ENCODE measurements at places on chromosomes 6 and 20.

DNA sequence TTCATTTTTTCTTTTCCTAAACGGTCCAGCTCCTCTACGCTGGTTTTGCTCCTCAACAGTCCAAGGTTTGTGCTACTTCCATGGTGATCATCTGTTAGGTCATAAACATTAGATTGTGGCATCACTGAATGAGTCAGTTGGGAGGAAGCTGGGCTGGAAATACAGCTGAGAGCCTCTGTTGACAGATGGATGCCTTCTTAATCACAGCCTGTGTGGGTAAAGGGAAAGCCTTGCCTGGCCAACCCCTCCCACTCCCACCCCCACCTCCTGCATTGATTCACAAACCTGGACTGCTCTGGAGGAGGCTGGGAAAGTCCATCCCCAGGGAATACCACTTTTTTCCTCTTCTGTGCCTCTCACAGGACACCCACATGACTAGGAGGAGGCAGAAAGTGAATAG is 180.6 kb upstream of the CCN2 start:
- no peak for DNase-seq

DNA sequence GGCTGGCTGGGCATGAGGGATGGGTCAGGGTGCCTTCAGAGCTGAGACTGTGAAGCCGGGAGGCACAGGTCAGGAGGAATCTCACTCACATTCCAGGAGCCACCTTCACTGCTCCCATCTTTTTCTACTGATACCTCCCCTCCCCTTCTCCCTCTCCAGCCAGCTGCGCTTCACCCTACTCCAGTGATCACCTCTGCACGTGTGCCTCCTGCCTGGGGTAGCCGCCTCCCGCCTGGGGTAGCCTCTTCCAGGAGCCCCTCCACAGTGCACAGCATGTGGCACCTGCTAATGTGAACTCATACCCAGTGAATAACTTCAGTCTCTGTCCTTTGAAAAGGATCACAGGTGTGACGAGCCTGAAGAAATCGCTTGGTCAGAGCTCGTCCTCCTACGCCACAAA is 232.6 kb downstream of the TMEM242 start:
- DNase-seq = no peak

GRCh38 chr6:39425346-39426072 is 103.0 kb upstream of the KCNK16 start:
- no peak for DNase-seq

DNA sequence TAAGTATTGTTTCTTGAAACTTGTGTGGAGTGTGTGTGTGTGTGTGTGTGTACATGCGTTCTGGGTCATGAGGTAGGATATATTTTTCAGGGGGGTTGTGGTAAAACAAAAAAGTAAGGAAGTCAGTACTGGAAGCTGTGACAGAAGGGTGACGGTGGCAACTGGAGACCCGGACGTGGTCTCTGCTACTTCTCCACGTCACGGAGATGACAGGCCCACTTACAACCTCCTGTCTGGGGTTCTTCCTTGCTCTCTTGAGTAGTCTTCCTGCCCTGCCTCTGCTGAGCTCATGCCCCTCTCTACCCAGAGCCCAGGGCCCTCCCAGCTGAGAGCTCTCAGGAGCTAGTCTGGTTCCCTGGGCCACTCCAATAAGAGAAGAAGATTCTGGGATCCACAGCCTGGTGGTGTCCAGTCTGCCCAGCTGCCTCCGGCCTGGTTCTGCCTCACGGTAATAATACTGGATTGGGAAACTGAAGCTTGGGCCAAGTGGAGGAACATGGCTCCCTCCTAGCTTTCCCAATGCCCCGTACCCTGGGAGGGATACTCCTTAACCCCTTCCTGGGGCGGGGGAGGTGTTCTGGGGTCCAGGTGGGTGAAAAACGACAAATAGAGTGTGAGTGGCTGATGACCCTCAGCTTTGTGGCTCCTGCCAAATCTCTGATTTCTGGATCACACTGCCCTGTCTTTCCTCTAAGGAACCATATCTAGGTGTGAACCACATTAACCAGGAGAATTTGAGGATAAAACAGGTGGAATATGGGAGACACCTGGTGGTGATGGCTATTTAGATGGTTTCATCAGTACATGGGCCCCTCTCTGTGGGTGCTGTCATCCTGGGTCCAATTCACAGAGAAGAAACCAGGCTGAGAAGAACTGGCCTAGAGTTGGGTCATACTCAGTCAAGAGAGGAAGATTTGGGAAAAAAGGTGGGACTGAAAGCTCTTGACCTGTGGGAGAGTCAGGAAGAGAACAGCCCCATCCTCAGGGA is 27.2 kb downstream of the VEGFA start:
- no peak for DNase-seq

DNA sequence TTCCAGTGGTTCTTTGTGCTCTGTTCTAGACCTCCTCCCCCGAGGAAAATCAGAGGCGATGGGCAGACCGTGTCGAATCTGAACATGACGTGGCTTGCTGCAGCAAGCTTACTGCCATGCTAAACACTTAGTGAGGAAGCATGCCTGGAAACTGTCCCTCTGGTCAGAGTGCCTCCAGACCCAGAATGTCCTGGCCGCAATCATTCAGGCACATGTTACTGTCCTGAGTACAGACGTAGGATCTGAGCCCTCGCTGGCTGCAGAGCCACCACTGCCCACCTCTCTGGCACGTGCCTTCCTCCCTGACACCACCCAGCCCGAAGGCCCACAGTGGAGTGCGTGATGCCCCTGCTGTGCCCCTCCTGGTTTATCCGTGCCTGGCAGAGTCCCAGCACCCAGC is 163.6 kb downstream of the SYNDIG1 start:
- DNase-seq = no peak

- no peak for DNase-seq
Observed at GRCh38 chr6:143063631-143064030, 2.9 kb downstream of the AIG1 start.

GRCh38 chr20:57025666-57026224 is 240.7 kb downstream of the BMP7 start:
- DNase-seq = no peak

DNA sequence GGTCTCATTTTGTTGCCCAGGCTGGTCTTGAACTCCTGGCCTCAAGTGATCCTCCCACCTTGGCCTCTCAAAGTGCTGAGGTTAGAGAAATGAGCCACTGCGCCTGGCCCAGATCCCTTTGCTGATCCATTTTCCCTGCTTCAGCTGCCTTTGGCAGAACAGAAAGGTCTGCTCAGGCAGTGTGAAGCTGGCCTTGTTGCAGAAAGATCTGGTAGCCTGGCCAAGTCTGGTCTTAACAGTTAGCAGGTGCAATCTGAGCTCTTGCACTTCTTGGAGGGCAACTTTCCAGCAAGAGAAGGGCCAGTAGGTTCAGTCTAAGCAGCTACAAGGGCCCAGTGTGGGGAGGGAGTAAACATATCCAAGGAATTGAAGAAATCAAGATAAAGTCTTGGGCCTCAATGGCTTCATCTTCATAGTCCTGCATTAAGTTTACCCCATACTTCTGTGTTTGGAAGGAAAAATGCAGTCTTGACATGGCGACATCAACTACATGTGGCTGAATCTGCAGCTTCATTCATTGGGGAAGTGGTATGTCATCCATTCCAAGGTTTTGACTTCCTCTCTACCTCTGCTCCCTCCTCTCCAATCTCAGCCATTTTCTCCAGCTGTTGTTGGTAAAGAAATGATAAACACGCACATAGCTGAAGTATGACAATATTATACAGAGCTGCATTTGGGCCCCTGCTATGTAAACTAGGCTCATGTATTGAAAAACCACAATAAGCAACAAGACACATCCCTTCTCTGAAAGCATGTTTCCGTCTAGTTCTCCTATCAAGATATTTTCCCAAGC is 39.0 kb upstream of the NEDD9 start:
- no peak for DNase-seq

DNA sequence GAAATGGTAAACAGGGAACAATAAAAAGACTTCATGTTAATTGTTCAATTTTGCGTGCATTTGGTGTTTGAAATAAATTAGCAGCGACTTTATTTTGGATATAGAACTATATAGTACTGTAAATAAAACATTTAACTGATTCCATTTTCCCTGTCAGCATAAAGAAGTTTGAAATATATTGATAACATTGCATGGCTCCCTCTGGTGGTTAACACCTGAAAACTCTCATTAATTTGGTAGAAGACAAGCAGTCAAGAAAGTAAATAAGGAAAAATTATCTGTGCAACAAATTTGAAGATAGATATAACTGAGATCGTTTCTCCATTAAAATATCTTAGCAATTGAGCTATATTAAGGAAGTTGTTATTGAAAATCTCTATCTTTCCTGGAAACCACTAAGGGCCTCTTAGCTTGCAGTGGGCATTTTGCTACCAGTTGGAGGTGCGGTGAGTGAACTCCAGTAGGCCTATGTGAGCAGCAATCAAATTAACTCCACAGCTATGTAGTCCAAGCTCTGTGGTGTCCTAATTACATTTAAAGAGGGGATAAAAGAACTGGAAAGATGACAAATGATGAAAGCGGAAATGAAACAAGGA is 435.7 kb upstream of the FKBP1C start:
- DNase-seq = peak; percentile 6

DNA sequence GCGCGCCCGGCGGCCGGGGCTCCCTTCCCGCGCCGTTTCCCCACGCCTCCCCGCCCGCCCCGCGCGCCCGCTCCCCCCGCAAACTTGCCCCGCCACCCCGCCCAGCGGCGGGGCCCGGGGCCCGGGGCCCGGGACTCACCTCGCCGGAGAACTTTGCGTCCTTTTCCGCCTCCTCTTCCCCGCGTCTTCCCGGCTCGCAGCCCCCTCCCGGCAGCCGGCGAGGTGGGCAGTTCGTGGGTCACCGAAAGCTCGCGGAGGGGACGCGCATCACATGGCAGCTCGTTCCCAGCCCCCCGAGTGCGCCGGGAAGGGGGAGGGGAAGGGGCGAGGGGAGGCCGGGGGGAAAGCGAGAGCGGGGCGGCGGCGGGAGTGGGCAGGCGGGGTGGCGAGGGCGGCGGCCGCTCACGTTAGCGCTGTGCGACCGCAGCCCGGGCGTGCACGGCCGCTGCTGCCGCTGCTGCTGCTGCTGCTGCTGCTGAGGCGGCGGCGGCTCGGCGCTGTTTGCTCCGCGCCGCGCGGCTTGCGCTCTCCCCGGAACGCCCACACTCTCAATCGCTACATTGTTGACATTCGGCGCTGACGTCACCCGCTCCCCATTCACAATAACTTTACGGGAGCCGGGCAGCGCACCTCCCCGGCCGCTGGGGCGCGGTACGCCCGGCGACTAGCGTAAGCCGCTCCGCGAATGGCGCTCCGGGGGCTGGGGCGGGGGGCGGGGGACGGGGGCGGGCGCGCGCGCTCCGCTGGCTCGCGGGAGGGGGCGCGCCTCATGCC is at the start of gene BACH2:
Gene BACH2, minus strand, starts transcription at position 503 of the 774 bp plus-strand sequence. CDS start 287,999 bp downstream, outside the sequence.
- DNase-seq = peak; percentile 95

- DNase-seq = no peak
Observed at GRCh38 chr20:41222703-41223102, 85.4 kb downstream of the PLCG1 start.

DNA sequence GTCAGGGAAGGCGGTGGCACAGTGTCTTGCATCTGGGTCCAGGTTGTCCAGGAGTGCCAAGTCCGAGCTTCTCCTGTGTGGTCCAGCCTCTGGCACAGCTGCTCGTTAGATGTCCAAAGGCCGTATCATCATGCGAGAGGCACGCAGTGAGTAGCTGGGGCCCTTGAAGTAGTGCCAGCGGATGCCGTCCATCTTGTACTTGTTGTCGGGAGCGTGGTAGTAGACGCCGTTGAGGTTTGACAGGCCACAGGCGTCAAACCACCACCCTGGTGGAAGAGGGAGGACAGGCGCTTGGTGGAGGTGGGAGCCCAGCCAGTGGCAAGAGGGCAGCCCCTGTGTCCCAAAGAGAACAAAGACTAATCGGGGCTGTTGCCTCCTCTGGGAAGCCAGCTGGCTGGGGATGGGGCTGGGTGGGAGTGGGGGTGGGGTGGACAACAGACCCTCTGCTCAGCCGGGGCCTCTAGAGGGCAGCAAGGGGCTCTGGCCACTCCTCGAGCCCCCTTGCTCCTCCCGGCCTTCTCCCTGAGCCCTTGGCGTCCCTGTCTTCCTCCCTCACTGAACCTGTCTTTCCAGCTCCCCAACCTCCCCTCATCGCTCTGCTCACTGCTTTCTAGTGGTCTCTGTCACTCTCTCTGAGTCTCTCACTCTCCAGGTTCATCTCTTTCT is 39.5 kb downstream of the FAM110A start:
- no peak for DNase-seq

GRCh38 chr6:89792881-89793280 is 26.7 kb downstream of the MDN1 start:
- no peak for DNase-seq

GRCh38 chr6:81636930-81637568 is 115.4 kb downstream of the TENT5A start:
- DNase-seq = no peak

DNA sequence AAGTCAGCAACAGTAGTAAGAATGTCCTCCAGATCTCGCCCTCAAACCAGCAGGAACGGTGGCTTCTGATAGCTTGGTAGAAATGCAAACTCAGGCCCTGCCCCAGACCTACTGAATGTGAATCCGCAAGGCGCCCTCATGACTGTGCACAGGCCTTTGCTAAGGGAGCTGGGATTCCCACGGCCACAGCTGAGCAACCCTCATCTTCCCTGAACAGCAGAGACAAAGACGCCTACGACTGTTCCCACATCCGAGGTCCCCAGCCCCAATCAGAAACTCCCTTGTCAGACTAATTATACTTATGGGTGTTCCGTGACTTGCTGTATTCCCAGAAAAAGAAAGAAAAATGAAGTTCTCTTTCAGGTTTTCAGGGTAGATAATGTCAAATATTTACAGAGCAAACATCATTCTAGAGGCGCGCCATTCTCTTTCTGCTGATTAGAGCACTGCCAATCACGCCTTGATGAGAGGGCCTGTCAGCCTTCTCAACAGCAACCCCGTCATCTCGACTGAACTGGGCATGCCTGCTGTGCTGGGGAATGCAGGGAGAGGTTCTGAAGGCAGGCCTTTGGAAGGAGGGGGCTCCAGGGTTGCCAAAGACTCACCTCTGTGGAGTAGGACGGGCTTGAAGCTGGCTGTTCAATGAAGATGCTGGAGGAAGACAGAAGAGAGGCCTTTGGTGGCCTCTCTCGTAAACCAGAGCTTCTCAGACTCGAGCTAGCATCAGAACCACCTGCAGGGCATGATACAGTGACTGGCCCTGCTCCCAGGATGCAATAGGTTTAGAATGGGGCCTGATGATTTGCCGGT is 79.9 kb downstream of the ZNF217 start:
- no peak for DNase-seq

- no peak for DNase-seq
Observed at GRCh38 chr6:46044881-46045617, 29.4 kb upstream of the CLIC5 start.

DNA sequence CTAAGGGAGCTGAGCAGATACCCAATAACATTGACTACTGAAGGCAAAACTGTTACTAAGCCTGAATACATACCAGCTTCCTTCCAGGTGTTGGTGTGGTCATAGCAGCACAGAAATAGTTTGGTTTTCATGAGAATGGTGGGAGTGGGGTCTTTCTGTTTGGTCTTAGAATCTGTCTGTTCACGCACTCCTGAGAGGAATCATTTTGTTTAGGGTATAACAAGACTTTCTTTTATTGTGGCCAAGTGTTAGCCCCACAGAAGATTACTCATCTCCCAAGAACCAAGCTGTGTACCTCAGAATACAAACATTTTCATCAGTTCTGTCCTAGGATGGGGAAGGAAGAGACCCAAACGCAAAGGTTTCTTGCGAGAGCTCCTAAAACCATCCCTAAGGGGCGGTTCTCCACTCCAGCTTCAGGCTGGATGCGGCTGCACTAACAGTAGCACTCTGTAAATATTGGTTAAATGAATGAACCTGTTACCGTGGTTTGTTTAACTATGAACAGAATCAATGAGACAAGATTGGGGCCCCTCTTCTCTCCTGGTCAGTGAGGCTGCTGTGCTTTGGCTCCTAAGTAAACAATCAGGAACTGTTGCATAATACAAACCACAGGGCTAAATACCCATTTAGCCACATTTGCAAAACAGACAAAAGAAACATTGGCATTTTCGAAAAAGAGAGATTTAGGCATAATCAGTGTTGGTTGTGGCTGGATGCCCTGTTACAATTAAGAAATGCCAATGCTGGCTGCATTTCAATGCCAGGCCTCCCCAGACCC is 44.9 kb downstream of the SNAP25 start:
- DNase-seq = no peak

Measured in neuronal stem cell (in vitro differentiated cells).